ENCODE measurements at places on chromosomes 3 and 15.

GRCh38 chr15:80822676-80823075 is 43.5 kb downstream of the CEMIP start:
- DNase-seq = no peak

DNA sequence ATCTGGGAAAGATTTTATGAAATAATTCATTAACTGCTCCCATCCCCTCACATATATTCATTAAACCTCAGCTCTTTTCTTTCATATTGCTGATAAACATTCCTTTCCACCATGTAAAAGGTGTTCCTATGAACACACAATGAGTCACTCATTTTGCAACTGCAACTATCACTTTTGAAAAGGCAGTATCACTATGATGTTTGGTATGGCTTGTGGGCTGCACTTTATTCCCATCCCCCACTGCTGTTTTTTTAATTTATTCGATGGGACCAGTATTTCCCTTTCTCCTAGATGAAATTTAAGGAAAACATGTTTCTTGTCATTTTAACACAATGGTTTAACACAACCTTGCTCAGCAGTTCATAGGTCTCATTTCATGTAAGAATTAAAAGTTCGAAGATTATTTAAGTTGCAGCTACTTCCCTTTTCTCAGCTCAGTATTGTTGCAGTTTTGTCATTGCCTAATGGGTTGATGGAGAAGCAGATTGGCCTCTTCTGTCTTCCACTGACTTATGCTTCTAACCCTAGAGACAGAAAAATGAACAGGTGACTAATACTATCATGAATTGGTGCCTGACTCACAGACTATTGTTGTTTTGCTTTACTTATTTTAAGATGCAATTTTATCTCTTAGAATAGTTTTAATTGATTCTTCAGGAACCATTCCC is 280.3 kb downstream of the ZPLD1 start:
- no peak for DNase-seq

GRCh38 chr3:10504171-10505049 is 976 bp downstream of the ATP2B2 start:
- DNase-seq = no peak

- no peak for DNase-seq
Observed at GRCh38 chr15:68340726-68341671, 63.5 kb downstream of the FEM1B start.

GRCh38 chr3:148450819-148451218 is 246.9 kb upstream of the AGTR1 start:
- DNase-seq = no peak

GRCh38 chr3:9223672-9224071 is 25.8 kb downstream of the SRGAP3 start:
- DNase-seq = no peak

GRCh38 chr3:141440942-141441341 is 45.9 kb upstream of the RASA2 start:
- no peak for DNase-seq

DNA sequence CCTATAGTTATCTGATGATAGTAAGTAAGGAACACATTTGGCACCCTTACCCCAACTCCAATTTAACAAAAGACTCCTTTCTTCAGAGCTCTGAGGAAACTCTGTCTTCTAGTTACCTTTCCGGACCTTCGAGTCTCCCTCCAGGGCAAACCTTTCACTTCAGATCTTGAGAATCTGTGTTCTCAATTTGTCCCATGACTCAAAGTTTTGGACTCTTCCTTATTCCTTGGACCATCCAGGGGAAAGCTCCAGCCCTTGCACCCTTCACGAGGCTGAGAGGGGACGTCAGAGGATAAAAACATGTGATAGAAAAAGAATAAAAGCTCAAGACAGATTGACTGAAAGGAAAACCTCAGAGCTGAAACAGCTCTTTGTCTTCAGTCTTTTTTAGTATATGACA is 76.9 kb downstream of the CTNNB1 start:
- DNase-seq = no peak

- no peak for DNase-seq
Observed at GRCh38 chr15:88615303-88616107, 5.6 kb upstream of the AEN start.

DNA sequence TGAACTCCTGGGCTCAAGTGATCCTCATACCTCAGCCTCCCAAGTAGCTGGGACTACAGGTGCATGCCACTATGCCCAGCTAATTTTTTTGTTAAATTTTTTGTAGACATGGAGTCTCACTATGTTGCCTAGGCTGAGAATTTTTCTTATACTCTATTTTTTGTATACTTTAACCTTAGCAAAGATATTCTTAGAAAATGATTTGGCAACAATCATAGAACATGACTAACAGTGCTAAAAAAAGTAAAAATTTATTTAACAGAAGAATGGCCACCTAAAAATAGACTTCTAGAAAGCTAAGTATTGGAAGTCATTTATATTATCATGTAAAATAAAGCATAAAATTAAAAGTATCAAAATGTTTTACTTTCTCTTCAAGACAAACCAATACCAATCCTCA is 322.3 kb downstream of the PLCL2 start:
- no peak for DNase-seq

GRCh38 chr15:71338265-71338664 is 223.0 kb downstream of the THSD4 start:
- no peak for DNase-seq

DNA sequence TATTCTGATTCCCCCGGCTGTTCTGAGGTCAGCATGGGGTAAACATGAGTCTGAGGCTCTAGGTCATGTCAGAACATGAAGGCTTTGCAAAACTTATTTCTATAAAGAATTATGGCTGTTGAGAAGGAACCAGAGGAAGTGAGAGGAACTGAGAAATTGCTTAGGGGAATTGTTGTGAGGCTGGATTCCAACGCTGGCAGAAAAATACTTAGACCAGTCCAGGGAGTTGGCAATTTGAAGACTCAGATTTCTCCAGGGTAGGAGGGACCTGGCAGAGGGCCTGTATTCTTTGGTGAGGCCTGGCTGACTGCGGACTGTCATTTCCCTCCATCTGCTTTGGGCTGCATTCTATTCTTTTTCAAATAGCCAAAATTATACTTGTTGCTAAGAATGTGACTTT is 155.5 kb downstream of the PLD1 start:
- DNase-seq = no peak

DNA sequence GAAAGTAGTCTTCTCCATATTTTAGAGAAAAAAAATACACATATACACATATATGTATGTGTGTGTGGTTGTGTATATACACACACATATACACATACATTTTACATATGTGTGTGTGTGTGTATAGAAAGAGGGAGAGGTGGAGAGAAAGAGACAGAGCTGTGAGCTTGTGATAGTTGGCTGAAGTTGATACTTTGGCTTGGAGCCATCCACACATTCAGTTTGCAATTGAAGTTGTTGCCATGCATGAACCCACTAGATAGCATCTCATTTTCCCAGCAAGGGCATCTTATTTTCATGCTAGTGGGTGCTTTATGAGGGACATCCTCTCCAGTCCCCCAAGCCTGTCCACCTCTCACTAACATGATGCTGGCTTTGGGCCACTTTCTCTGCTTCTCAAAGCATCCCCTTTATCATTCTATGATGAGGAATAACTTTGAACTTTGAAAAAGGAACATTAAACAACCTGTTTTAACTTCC is 228.6 kb downstream of the ZNF621 start:
- no peak for DNase-seq

- DNase-seq = no peak
Observed at GRCh38 chr3:152213938-152214337, 54.8 kb upstream of the MBNL1 start.

GRCh38 chr3:150365132-150365604 is 42.9 kb upstream of the TSC22D2 start:
- DNase-seq = no peak

DNA sequence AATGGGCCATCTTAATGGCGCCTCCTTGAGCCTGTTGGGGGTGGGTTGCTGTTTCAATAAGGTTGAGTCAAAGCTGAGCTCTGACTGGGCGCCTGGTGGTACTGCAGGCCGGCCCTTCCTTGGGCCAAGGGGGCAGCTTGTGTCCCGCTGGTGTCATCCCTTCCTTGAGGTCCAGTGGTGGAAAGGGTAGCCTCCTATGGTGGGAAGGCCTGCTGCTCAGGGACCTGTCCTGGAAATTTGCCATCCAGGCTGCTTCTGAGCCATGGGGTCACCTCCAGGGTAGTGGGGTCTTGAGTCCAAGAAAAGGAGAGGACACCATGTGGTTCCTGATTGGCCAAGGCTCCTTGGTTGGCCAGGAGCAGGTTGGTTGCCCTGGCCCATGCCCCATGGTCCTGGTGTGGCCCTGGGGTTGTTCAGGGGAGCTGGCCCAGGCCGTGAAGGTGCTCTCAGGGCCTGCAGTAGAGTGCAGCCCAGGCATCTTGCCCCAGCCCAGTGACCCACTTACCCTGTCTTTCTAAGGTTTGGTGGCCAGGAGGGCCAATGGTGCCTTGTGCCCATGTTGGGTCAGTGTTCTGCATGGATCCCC is 188.7 kb downstream of the UBE3A start:
- no peak for DNase-seq

DNA sequence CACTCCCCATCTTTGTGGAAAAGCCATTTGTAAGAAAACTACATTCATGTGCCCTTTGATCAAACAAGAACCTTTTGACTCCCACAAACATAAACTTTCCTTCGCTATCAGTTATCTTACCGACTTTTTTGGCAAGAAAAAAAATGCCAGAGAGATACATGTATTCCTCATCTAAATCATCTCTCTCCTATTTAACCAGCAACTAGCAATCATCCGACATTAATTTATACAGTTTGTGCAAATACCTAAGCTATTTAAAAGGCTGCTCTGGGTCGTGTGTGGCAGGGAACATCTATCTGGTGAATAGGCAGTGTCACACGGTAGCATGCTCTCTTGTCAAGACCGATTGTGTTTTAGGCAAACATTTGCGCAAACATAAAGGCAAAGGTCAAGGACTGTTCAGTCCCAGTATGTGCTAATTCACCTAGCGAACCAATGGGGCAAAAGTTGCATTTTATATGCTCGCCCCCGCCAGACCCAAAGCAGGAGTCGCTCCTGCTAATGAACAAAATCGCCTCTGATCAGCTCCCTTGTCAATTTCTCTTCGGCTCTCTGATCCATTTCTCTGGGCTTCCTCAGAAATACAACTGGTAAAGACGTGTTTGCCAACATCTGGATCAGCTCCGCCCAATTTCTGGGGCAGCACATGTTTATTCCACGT is 37.7 kb downstream of the ZIC4 start:
- DNase-seq = no peak

GRCh38 chr15:31977138-31977537 is 53.2 kb upstream of the CHRNA7 start:
- DNase-seq = no peak

GRCh38 chr15:68844856-68845550 is 24.3 kb upstream of the ANP32A start:
- no peak for DNase-seq

DNA sequence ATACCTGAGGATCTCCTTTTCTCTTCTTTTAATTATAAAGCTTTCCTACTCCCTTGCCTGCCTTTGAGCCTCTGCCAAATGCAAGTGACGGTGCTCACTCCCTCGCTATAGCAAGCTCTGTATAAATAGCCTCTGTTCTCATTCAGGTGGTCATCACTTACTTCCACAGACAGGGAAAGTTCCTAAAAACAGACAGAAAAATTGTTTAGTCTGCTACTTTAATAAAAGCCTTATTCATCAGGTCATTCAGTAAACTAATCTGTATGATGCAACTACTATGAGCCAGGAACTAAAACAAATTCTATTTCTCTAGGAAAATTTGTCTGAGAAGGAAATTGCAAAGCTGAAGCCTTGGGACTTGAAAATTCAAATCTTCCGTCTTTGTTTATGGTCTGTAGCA is 10.2 kb upstream of the DLG1 start:
- DNase-seq = no peak

DNA sequence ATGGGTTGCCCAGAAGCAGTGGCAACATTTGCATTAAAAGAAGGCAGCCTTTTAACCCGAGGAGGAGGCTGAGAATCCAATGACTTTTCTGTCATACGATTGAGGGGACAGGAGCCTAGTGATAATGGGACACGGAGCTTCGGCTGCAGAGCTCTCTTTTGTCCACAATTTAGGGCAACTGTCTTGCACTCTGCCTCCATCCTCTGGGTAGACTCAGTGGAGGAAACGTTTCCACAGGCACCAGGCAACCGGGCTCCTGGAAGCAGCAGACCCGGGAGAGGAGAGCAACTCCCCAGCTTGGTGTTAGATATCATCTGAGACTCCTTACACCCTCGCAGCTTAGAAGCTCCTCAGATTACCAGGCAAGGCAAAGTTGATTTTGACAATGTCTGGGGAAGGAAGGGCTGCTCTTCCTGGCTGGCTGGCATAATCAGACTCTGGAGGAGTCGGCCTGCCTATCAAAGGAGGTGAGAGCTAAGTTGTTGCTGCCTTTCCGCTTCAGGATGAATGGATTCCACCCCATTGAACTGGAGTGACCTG is 43.5 kb upstream of the RNU6-1 start:
- no peak for DNase-seq

GRCh38 chr3:141380279-141380678 is 12.0 kb downstream of the ZBTB38 start:
- DNase-seq = no peak

- peak; percentile 45 for DNase-seq
Observed at GRCh38 chr3:71582612-71583565, 639 bp downstream of the FOXP1 start.

- DNase-seq = no peak
Observed at GRCh38 chr15:22889146-22889818, 50.8 kb downstream of the NIPA2 start.

- no peak for DNase-seq
Observed at GRCh38 chr3:45914362-45915058, 28.2 kb downstream of the CCR9 start.

DNA sequence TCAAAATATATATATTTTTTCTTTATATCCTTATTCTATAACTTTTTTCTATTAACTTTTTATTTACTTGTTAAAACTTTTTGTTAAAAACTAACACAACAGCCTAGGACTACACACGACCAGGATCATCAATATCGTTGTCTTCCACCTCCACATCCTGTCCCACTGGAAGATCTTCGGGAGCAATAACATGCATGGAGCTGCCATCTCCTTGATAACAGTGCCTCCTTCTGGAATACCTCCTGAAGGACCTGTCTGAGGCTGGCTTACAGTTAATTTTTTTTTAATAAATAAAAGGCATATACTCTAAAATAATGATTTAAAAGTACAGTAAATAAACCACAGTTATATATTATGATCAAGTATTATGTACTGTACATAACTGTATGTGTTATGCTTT is 58.9 kb downstream of the SFMBT1 start:
- DNase-seq = no peak

Data from nucleus accumbens (tissue), 56 donors.